ENCODE measurements at places on chromosomes 7 and 10.

GRCh38 chr10:29993319-29993915 is 66.0 kb downstream of the JCAD start:
- DNase-seq: no peak

- DNase-seq: no peak
Measured at GRCh38 chr10:103083266-103083976, 109.7 kb downstream of the NT5C2 start.

- peak; percentile 34 for DNase-seq
Measured at GRCh38 chr10:118692872-118693271, 61.9 kb downstream of the CACUL1 start.

- no peak for DNase-seq
Measured at GRCh38 chr7:157445956-157446295, 109.1 kb downstream of the DNAJB6 start.

DNA sequence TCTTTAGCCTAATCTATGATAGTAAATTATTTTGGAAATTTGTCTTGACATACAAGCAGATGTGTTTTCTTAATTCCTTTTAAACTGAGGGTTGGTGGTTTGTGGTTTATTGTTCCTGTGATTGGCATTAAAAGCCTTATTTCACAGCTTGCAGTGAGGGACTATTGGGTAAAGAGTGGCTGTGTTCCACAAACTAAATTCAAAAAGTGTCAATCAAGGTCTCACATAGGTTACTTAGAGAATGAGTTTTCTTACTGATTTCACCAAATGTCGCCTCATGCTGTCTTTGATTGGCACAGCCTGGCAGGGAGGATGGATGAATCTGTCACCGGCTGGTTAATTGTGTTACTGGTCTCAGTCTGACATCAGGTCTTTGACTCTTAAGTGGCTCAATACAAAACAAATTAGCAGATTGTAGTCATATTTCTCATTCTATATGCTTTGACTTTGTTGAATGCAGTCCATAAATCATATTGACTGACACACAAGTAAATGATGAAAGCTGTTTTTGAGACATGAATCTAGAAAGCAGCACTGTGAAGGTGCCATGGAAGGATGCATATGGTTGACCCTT is 66.8 kb upstream of the CYP26C1 start:
- no peak for DNase-seq

GRCh38 chr10:120483651-120484301 is 26.7 kb downstream of the PLPP4 start:
- DNase-seq: no peak

DNA sequence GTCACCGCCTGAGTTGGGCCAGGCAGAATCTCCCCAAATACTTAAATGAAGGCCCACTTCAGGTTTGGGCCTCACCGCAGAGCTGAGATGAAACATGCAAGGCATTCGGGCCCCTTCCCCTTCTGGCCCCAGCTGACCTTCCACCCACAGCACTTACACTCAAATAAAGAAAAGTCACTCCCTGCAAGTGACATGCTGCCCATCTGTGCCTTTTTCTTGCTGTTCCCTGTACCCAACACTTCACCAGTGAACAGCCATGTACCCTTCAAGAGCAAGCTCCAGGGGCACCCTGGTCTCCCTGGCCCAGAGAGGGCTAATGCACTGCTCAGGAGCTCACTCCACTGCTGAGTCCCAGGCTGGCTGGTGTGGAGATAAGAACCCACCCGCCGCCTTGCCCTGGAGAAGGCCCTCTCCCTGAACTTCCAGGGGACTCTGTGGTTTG is 40.7 kb downstream of the ZCCHC24 start:
- no peak for DNase-seq

DNA sequence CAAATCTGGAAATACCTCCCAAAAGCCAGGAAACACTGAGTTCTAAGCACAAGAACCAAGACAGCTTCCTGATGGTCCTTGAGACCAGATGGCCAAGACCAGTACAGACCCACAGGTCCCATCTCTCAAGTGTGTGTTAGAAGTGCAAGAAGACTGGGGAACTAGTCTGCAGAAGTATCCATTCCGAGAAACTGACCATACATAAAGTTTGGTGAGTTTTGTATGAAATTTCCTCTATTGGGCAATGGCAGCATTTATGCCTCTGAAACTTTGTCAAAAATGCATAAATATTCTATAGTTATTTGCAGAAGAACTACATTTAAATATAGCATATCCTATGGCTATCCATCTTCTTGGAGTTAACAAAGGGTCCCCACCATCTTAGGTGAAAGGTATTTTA is 137.5 kb downstream of the LRRN3 start:
- DNase-seq: no peak

- DNase-seq: no peak
Measured at GRCh38 chr10:97828721-97829120, 20.9 kb upstream of the GOLGA7B start.

- DNase-seq: peak; percentile 26
Measured at GRCh38 chr7:80588591-80588990, 49.9 kb upstream of the CD36 start.

DNA sequence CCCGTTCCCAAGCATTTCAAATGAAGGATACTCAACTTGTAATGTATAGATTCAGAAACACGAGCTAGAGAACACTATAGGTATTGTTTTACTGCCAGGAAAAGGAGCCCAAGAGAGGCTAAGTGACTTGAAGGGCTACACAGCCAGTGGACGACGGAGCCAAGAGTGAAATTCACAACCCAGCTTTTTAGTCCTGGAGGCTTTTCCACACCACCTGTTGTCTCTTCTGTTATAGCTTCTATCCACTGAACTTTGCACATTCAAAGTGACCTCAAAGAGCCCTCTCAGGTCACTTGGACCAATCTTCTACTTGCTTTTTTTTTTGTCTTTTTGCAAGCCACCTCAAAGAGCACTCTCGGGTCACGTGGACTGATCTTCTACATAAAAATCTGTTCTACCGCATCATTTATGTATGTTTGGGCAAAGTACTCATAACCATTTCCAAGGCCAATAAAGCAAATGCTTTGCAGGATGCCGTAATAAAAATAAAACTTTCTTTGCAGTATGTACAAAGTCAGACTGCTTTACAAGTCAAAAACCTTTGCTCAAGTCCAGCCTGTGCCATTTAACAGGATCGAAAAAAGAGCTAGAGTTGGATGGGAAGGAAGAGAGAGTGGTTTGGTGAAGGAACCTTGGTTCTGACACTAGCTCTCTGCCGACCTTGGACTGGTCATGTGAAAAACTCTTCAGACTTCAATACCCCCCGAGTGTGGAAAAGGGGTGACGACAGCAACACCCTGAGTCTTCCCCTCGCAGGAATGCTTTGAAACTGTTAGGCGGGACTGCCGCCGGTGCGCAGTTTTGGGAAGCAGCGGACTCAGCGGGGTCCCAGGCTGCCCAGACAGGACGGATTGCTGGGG is 821 bp downstream of the SLC35B4 start:
- no peak for DNase-seq

- DNase-seq: no peak
Measured at GRCh38 chr7:19984231-19984632, 210.8 kb upstream of the TMEM196 start.

DNA sequence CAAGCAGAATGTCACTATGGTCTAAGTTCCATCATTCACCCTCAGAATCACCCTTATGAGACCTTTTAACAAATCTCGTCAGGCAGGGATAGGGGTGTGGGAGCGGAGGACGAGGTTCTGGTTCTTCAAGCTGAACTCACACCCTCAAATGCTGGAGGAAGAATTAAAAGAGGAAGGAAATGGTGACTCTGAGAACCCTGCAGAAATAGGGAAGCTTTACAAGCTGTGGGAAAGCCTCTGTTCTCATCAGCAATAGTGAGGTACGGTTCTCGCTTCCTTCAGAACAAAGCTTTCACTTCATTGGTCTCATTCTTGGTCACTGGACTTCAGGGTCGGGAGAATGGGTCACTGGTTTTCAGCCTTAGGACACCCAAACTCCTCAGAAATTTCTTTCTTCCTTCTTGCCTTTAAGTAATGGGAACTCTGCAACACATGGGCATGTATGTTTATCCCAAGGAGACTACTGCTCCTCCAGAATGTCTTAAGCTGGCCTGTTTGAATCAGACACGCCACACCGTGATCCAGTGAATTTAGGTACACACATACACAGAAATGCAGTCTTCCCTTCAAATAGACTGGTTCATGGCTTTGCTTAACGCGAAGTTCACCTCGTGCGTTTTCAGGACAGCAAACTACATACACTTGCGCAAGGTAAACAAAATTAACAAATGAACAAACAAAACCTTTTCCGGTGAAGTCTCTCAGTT is 226.0 kb downstream of the SFMBT2 start:
- DNase-seq: no peak

DNA sequence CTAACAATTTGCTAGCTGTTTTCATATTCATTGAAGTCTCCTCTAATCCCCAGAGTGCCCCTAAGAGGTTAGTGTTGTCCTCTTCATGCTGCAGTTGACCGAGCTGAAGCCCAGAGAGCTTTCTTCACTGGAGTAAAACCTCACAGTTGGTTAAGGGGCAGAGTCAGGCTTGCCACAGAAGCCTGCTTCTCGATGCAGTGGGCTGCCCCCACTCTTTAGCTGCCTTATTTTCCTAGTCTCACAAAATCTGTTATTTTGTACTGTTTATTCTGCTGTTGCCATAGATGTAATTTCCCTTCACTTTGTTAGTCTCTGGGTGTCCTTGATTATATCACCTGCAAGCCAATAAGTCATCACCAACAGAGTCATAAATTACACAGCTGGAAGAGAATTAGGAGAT is 56.3 kb upstream of the ZPBP start:
- no peak for DNase-seq

- DNase-seq: no peak
Measured at GRCh38 chr7:144074374-144074773, 4.8 kb downstream of the OR2A25 start.

- DNase-seq: peak; percentile 84
Measured at GRCh38 chr7:20798081-20798693, 11.5 kb upstream of the SP8 start.

DNA sequence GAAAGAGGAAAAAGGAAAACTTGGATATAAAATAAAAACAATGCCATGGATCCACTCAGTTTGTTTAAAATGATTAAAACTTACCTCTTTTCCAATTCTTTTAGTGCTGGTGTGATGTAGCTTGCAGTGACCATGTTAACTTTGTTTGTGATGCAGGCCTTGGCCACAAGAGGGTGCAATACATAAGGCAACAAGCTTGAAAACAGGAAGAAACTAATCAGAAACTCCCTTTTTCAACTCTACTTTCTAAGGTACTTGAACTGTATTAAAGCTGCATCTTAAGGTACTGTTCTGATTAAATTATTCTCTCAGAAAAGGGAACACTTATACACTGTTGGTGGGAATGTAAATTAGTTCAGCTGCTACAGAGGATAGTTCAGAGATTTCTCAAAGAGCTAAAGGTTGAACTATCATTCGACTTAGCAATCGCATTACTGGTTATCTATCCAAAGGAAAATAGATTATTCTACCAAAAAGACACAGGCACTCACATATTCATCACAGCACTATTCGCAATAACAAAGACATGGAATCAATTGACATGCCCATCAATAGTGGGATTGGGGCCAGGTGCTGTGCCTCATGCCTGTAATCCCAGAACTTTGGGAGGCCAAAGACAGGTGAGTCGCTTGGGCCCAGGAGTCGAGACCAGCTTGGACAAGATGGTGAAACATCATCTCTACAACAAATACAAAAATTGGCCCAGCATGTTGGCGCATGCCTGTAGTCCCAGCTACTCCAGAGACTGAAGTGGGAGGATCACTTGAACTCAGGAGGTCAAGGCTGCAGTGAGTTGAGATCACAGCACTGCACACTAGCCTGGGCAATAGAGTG is 50.9 kb downstream of the AASS start:
- DNase-seq: peak; percentile 47

GRCh38 chr10:68576118-68576517 is 16.0 kb downstream of the TET1 start:
- DNase-seq: no peak
